ENCODE measurements at places on chromosomes 1 and 21.

- DNase-seq = peak; percentile 72
These were observed 7.3 kb downstream of the EDEM3 start for GRCh38 chr1:184747089-184747955.

GRCh38 chr21:21019681-21020080 lies 21.5 kb downstream of the NCAM2 start:
- DNase-seq = no peak

- no peak for DNase-seq
These were observed 630.0 kb downstream of the LMO4 start for GRCh38 chr1:87958716-87959115.

DNA sequence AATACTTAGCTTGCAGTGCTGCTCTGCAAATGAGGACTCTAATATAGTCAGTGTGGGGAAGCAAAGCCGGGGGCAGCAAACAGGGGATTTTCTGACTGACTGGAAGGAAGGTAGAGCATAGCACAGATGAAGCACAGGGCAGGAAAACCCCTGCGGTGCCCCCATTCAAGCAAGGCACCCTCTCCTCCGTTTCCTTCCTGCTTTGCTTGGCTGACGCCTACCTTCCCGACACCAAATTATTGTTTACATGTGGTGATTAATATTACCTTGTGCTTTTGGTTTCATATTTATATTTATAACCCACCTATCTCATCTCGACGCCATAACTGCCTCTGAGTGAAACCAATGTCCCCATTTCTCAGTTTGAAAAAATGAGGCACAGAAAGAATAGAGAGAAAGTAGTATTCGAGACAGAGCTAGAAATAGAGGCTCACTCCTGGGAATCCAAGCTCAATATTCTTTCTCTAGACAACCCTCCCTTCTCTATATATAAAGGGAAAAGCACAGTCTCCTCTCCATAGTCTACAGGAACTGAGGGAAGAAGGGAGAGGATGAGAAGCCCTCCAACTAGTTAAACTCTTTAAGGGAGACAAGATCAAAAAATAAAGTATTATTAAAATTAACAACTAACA lies 41.3 kb downstream of the PIK3C2B start:
- DNase-seq = no peak

DNA sequence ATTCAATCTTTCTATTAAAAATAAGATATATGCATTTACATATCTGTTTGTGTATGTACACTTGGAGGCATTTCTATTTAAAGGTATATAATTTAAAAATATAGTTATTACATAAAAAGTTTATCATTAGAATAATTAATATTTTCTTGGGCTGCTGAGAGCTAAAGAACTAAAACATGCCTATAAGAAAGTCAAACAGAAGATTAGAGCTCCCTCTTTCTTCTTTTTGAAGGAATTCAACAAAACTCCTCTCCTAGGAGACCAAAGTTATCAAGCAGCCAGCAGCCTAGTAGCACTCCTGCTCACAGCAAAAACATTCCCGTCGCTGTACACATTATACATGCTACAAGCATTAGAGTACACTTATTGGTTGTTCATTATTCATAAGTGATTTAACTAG lies 216.4 kb downstream of the VAV3 start:
- DNase-seq = peak; percentile 46

DNA sequence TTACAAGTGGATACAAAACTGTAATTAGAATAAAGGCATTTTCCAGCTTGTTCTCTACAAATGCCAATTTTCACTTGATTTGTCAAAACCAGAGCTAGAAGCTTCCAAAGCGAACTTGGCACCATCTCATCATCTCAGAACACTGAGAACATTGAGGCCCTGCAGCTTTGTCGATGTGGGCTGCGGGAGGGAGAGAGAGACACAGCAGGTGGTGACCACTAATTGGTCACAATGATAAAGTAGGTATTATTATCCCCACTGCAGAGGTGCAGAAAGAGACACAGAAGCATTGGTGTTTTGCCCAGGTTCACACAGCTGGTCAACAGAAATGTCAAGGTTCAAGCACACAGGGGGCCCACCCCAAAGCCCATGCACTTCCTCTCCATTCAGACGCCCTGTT lies 72.2 kb upstream of the KRTAP19-8 start:
- no peak for DNase-seq

- no peak for DNase-seq
These were observed 2.9 kb downstream of the LHX8 start for GRCh38 chr1:75136921-75137641.

DNA sequence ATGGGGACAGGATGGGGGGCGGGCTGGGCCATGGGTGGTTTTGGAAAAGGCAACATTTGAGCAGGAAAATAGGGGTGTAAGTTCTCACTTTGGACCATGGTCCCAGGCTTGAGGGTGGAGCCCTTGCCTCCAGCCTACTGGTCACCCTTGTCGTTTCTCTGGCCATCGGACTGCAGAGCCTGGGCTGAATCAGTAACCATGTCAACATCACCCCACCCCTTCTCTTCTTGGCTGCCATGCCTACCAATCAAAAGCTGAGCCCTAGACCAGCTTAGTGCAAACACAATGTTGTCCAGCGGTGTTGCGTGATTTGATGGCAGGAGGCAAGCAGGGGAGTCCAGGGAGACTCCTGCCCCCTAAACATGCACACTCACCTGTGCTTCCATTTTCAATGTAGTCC lies 231.0 kb upstream of the KAZN start:
- no peak for DNase-seq

- DNase-seq = no peak
These were observed 273.4 kb upstream of the BEND5 start for GRCh38 chr1:49050041-49050440.

DNA sequence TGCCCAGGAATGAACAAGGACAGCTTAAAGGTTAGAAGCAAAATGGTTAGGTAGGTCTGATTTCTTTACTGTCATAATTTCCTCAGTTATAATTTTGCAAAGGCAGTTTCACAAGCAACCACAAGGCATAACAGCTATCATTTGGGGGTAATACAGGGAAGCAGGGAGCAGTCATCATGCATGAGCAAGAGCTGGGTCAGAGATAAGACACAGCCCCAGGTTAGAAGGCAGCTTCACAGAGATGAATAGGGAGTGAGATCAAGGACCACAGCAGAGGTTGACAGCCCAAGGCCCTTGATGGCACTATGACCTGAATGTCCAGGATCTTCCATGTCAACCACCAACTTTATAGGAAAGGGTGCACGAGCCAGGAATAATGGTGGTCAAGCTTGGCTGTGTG lies 9.0 kb upstream of the CSRP1 start:
- DNase-seq = peak; percentile 82

DNA sequence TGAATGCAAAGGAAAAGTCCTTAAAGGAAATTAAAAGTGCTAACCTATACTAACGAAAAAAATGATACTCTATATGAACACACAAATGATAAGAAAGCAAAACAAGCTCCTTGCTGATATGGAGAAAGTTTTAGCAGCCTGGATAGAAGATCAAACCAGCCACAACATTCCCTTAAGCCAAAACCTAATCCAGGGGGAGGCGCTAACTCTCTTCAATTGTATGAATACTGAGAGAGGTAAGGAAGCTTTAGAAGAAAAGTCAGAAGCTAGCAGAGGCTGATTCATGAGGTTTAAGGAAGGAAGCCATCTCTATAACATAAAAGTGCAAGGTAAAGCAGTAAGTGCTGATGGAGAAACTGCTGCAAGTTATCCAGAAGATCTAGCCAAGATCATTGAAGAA lies 3.4 kb downstream of the KRTAP23-1 start:
- DNase-seq = no peak

DNA sequence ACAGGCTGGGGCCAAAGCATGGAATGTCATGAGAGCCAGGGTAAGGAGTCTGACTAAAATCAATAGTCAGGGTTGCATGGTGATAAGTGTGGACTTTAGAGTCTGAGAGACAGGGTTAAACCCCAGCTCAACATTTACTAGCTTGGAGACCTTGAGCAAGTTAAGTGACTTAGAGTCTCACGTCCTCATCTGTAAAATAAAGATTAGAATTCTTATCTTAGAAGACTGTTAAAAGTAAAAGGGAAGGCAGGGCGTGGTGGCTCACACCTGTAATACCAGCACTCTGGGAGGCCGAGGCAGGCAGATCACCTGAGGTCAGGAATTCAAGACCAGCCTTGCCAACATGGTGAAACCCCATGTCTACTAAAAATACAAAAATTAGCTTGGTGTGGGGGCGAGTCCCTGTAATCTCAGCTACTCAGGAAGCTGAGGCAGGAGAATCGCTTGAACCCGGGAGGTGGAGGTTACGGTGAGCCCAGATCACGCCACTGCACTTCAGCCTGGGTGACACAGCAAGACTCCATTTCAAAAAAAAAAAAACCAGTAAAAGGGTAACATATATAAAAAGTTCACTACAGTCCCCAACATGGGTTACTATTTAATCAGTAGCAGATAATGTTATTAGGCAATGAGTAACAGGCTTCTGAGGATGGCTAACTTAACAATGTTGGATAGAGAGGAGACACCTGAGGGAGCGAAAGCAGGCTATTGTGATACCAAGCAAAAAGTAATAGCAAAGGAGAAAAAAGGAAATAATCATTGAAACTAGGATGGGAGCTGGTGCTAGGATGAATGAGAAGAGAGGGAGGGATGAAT lies 20.8 kb downstream of the TMCO1 start:
- no peak for DNase-seq

DNA sequence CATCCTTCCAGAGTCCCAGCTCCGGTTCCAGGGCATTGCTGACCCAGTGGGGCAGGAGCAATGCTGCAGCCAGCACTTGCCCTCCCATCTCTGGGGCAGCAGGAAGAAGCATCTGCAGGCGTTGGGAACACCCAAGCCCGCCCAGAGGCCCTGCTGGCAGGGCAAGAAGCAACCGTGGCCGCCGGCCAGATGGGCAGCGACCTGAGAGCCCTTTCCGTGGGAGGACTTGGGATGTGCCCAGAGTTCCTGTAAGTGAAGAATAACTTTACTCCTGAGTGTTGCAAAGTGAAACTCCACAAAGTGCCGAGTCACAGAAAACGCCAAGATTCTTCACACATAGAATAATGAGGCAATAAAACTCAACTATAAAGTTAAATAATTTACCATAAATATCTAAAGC lies 46.0 kb downstream of the GRIK3 start:
- no peak for DNase-seq

- no peak for DNase-seq
These were observed 8.1 kb downstream of the SLX9 start for GRCh38 chr21:44947930-44948331.

DNA sequence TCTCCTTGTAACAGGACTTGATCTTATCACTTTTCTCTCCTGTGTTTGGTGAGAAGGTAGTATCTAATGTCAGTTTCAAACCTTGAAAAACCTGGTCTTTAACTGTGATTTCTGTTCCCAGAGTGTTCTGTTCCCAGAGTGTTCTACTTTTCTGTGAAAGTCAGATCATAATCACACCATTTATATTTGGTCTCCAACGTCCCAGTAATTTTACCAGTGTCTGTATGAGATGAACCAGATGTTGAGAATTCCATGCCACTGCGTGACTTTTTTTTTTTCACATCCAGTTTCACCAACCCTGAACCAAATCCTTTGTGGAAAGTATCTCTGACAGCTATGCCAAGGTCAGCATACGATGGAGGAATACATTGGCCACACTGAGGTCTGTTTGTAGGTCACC lies 365.2 kb downstream of the USP25 start:
- DNase-seq = no peak

DNA sequence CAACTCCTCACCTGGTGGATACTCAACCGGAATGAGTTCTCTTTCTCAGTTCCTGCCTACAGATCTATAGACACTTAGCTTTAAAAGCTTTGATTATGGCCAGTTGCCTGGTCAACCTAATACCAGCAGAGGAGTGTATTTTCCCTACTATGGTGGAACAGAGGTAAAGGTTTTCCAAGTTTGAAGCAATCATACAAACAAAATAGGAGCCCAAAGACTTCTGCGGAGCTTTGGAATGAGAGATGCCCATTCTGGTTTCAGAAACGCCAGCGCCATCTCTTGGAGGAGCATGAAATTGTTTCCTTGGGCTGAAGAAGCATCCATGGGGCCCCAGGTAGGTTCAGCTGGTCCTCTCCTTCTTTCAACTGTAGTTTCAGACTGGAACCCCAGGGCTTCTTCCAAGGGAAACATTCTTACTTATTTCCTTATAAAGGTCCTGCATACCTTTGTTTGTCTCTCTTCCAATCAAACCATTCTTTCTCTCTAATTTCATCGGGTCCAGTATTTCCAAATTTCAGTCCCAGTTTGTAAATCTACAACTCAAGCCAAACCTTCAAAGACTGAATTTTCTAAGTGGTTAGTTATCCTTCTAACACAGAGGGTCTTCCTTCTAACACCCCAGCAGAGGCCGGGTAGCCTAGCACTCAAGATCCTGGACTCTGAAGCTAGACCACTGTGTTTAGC lies 95.9 kb downstream of the KCNJ15 start:
- DNase-seq = peak; percentile 75

DNA sequence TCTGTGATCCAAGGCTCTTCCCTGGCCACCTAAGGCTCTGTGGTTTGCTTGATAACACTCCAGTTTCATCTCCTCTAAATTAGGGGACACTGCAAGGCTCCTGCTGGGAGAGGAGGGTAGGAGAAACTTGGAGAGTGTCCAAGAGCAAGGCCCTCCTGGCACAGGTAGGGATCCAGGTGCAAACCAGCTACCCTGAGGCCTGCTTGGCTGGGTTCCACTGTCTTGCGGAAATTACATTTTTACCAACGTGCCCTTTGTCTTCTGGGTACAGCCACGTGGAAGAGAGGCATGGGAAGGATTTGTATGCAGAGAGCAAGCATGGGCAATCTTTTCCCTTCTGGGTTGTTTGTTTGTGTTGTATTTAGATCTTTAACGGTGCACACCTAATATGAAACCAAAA lies 132.5 kb downstream of the PRDM2 start:
- no peak for DNase-seq

GRCh38 chr1:52424813-52425212 lies 20.4 kb downstream of the PRPF38A start:
- DNase-seq = peak; percentile 60

DNA sequence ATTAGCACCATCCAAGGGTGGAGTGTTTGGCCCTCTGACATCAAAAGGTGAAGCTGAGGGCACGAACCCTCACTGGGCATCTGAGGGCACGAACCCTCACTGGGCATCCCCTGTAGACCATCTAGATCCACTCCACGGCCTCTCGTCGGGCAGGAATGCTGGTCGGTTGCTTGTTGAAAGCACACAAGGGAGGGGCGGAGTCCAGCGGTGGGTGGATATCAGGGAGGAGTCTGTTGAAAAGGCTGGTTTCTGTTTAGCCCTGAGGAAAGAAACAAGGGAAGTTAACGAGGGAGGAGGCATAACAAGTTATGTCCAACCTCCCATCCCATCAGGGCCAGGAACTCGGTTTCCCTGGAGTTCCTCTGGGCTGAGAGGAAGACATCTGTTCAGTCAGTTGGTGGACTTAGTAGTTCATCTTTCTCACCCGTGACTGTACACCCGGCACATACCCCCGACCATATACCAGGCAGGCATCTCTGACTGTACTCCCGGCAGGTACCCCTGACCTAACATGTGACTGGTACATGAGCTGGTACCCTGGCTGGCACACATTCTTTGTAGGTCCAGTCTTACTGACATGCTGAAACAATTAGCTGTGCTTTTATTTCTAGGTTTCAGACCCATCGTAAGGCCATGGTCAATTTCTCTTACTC lies 32.1 kb upstream of the PDE9A start:
- DNase-seq = no peak

- no peak for DNase-seq
These were observed 65.2 kb downstream of the PSMG1 start for GRCh38 chr21:39118061-39118460.
